Activated CD8-positive, alpha-beta T cell treated with anti-CD3 and anti-CD28 coated beads for 36 hours (primary cell): ENCODE measurements at places on chromosomes 4 and X. TPM values are rescaled to one million over a fixed set of nuclear protein-coding genes. Genes with fewer than 3 reads are reported as not detected.
A peak's percentile ranks its signal among the peaks of the same experiment; 100 is the strongest.

GRCh38 chrX:45803383-45803921 is 602.8 kb upstream of the DIPK2B start:
- H3K4me1 ChIP-seq, result peaks cover 76% of the 10 kb centered on the region
- peak overlapping the region; percentile 97 for H3K27ac ChIP-seq

DNA sequence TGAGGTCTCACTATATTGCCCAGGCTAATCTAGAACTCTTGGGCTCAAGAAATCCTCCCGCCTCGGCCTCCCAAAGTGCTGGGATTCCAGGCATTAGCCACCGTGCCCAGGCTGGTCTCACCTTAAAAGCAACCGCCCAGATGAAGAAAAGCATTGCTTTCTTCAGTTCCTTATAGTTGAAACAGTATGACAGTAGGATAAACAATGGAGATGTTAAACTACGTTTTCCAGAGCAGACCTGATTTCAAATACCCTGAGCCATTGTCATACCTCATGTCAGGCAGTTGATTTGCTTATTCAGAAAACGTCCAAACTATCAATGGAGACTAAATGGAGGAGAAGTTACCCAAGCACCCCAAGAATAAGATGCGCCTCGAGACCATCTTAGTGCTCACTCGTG is 26.3 kb upstream of the TMEM131L start:
- peak overlapping the region; percentile 92 for H3K27ac ChIP-seq
- H3K36me3 ChIP-seq, result no peaks in the 10 kb centered on the region
- H3K4me1 ChIP-seq, result peaks cover 45% of the 10 kb centered on the region
- H3K27me3 ChIP-seq, result no peaks in the 10 kb centered on the region

- H3K4me3 ChIP-seq, result no peak overlapping the region
- peaks cover 4% of the 10 kb centered on the region for H3K27me3 ChIP-seq
- no peak for DNase-seq
- H3K36me3 ChIP-seq, result no peaks in the 10 kb centered on the region
- no peak overlapping the region for H3K27ac ChIP-seq
Observed at GRCh38 chr4:99759346-99759984, 57.2 kb upstream of the DAPP1 start.

- no peak for DNase-seq
- H3K4me3 ChIP-seq, result no peak overlapping the region
- no peak overlapping the region for H3K27ac ChIP-seq
- H3K36me3 ChIP-seq, result no peaks in the 10 kb centered on the region
- H3K4me1 ChIP-seq, result no peaks in the 10 kb centered on the region
- H3K27me3 ChIP-seq, result no peaks in the 10 kb centered on the region
Observed at GRCh38 chrX:22538580-22538979, 265.9 kb downstream of the CBLL2 start.

DNA sequence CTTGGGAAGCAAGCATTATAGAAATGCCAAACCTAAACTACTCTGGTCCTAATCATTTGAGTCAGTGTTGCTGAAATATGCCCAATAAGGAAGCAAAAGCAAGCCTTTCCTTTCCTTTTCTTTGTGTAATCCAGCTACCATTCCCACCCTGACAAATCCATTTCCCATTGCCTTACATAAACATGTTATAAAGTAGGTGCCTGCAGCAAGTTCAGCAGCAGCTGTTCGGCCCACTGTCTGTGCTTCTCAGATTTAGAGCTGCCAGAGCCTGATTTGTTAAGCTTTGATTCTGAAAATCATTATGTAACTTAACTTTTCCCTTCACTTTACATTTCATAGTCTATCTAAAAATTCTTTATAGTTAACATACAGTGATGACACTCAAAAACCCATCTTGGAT is 148.6 kb downstream of the EPHA5 start:
- H3K36me3 ChIP-seq, result no peaks in the 10 kb centered on the region
- DNase-seq, result no peak
- H3K4me1 ChIP-seq, result no peaks in the 10 kb centered on the region
- H3K4me3 ChIP-seq, result no peak overlapping the region
- H3K27ac ChIP-seq, result no peak overlapping the region
- H3K27me3 ChIP-seq, result no peaks in the 10 kb centered on the region

GRCh38 chr4:3254302-3255131 is 5.6 kb downstream of the MSANTD1 start:
- DNase-seq, result no peak
- H3K27ac ChIP-seq, result no peak overlapping the region
- no peaks in the 10 kb centered on the region for H3K27me3 ChIP-seq
- H3K36me3 ChIP-seq, result no peaks in the 10 kb centered on the region
- no peaks in the 10 kb centered on the region for H3K4me1 ChIP-seq
- H3K4me3 ChIP-seq, result no peak overlapping the region

- no peak overlapping the region for H3K27ac ChIP-seq
- peak; percentile 65 for DNase-seq
- H3K4me3 ChIP-seq, result no peak overlapping the region
- H3K36me3 ChIP-seq, result no peaks in the 10 kb centered on the region
Observed at GRCh38 chr4:10554694-10555093, 97.5 kb upstream of the ZNF518B start.

- H3K27me3 ChIP-seq, result no peaks in the 10 kb centered on the region
- no peak overlapping the region for H3K4me3 ChIP-seq
- H3K4me1 ChIP-seq, result peaks cover 4% of the 10 kb centered on the region
- peak; percentile 94 for DNase-seq
Observed at GRCh38 chr4:183471946-183472708, 27.7 kb downstream of the CDKN2AIP start.

NOP14 gene
- total RNA-seq, result 76.8 TPM
